Stimulated activated CD4-positive, alpha-beta T cell treated with anti-CD3 and anti-CD28 coated beads, Interleukin-2, amount 100 ng/mL, for 24 hours (primary cell): ENCODE measurements at places on chromosomes 3 and 15.

DNA sequence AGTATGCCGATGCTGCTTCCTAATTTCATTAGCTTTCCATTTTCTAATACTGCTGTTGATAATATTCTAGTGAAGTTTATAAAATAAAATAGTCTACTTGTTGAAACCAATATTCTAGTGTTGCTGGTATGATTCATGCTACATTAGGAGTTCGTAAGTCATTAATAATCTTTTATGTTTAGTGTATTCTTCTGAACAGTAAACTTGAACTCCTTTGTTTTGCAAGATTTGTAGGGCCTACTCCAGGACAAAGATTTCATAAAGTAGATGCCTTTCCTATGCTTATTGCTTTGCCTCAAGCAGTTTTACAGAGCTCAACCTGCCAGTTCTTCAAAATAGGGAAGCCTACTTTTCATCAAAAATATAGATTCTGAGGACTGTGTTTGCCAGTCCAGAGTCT is 111.5 kb downstream of the RSRC1 start:
- no peak for DNase-seq

GRCh38 chr3:65742914-65743313 is 295.8 kb downstream of the MAGI1 start:
- DNase-seq, result no peak

GRCh38 chr3:148756311-148756710 is 58.6 kb downstream of the AGTR1 start:
- DNase-seq, result no peak

DNA sequence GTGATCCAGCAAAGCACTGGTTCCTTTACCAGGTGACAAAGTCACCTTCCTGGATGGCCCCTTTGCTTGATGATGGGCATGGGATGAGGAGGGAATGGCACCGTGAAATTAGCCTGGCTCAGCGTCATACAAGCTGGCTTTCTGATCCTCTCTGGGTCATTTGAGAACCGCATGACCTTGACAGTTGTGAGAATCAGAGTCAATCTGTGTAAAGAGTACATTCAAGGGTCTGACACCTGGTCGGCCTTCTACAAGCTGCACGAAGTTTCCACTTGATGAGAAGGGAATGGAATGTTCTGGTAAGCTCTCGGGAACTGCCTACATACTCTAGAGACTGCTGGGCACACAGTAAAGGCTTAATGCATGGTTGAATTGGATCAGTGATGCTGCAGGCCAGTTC is 319.8 kb upstream of the TLE3 start:
- no peak for DNase-seq

GRCh38 chr3:103006526-103007183 is 571.8 kb downstream of the ZPLD1 start:
- no peak for DNase-seq

DNA sequence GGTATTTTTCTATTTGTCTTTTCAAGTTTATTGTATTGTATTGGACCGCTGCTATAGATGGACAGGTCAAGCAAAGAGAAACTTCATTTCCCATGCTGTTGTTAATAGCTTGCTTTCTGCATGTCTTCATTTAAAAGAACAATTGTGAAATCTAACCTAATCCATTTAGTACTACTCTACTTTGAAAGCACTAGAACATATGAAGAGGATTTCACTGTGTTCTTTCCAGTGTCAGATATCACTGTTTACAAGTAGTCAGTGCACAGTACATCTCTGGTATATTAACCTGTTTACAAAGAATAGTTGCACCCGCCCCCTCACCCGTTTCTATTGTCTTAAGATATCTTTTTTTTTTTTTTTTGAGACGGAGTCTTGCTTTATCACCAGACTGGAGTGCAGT is 21.8 kb upstream of the EDEM1 start:
- no peak for DNase-seq

DNA sequence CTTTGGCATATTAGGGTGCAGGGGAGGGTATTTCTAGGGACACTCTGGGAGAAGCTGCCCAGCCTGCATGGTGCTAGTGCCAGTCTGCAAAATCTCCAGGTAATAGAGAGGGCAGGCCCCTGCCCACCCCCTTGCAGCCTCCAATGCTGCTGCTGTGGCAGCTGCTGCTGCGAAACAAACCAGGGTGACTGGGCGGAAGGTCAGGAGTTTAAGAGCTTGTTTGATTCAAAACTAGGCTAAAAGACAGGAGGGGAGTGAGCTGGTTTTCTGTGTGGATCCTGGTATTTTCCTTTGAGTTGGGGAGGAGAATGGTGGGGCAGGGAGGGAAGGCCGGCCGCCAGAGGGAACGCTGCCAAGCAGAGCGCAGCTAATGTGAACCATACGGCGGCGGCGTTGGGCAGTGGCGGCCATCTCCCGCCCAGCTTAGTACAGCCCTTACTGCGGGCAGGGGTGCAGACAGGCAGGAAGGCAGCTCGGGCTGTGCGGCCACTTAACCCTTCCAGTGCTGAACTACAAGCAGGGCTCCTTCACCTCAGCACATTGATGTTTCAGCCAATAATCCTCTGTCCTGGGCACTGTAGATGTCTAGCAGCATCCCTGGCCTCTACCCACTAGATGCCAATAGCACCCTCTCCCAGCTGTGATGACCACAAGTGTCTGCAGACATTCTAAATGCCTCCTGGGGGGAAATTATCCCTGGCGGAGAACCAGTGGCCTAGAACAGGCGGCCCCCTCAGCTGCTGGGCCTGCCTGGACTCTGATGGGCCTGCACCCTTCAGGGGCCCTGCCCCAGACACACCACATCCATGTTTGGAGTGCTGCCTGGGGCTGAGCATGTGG is 125.7 kb downstream of the EEFSEC start:
- no peak for DNase-seq

DNA sequence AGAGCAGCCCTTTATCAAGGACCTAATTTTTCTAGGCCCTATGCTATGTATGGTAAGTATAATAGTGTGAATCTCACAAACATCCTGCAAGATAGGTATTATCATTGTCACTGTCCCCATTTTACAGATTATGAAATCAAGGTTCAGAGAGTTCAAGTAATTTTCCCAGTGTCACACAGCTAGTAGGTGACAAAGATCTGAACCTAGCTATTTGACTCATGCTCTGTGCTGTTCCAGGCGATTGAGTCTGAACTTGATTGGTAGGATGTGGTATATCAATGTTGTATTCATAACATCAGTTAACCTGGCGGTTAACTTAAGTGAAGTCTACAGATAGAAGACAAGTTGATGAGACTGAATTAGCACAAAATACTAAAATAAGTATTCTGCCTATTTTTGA is 229.9 kb downstream of the CHST2 start:
- no peak for DNase-seq

GRCh38 chr3:140315955-140316354 is 361.9 kb upstream of the TRIM42 start:
- no peak for DNase-seq

DNA sequence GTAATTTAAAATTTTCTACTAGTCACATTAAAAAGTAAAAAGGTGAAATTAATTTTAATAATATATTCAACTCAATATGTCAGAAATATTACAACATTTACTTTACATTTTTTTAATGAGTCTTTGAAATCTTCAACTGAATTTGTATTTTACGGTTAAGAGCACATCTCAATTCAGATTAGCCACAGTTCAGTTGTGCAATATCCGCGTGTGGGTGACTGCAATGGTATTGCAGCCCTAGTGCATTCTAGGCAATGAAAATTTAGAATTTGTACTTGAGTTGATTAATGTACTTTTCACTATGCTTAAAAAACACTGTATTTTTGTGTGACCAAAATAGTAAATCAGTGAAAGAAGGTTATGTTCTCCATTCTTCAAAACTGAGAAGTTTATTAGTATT is 57.3 kb downstream of the CEP63 start:
- DNase-seq, result no peak

DNA sequence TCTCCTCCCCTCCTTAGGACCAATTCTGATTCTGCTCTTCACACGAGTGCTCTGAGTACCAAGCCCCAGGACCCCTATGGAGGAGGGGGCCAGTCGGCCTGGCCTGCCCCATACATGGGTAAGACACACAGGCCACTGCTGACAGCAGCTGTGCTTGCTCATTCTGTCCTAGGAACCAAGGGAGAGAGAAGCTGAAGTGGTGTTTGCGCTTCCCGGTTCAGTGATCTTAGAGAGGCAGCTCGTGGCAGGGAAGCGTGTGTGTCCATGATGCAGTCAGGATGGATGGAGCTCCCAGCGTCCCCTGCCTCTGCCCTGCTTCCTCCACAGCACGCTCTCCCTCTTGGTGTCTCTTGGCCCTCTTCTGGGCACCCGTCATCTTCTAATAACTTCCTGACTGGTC is 77.6 kb downstream of the CRTC3 start:
- no peak for DNase-seq

DNA sequence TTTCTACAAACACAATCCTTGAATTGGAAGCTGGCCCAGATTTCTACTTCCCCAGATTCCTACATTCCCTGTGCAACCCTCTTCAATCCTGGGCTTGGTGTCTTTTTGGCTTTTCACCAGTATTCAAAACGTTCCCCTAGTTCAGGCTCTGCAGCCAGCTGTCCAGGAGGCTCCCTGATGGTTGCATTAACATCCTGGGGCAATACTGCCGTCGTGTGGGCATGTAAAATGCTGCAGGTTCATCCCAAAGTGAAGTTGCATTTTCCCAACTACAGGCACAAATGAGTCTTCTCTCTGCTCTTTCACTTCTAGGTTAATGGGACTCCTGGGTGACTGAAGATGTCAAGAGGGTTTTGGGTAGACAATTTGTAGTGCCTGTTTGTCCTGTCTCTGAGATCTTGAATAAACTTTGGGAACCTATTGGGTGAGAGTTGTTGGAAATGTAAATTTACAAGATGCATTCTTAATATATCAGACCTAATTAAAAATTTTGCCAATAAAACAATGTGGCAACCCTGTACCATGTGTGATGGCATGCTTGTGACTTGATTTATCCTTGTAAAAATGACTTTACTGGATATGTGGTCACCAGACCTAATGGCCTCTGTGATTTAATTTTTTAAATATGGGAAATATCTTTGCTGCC is 28.6 kb downstream of the SOX14 start:
- peak; percentile 17 for DNase-seq

DNA sequence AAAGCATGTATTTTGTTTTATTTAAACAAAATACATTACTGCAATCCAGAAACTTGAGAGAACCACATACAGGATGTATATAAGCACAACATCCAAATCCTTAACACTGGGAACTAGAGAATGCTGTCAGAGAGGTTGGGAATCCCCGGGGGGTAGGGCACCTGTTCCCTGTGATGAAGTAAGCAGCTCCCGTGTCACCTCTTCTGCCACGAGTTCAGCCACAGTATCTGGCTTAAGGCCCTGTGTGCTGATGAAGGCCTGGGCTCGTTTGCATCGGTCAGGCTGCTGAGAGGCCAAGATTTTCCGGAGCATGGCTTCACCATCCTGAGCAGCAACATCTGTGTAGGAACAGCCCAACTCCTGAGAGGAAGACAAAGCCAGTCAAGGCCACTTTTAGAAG is 36.4 kb downstream of the EIF3J start:
- DNase-seq, result no peak

DNA sequence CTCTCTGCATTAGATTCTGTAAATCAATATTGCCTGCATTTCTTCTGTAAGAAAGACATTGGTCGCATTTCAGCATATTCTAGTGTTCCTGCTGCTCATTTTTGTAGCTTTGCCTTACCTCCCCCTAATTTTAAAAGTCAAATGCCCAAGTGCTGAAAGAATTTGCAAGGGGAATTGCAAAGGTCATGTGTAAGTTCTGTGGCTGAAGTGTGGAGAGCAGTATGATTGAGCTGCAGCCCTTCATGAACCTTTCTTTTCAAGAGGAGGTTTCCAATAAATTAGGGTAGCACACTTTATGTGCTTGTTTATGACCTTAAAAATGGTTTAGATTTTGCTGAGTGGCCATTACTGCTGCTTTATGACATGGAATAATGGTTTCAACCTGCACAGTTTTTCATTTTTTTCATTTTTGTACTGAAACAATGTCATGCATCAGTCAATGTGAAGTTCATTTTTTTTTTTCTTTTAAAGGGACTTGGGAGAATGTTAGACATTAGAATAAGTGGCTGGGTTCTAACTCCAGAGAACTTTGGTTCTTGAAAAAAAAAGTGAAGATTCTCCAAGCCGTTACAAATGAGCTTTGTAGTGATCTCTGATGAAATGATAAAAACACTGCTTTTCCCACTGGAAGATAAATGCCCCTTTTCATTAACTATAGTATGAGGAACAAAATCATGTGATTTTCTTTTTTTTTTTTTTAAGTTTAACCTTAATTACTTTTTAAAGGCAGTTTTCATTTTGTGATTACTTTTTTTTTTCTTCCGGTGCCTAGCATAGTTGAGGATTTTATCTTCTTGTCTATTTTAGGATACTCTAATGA is 99.6 kb downstream of the MITF start:
- no peak for DNase-seq

- no peak for DNase-seq
Observed at GRCh38 chr3:57753016-57753415, 3.1 kb upstream of the SLMAP start.

- DNase-seq, result no peak
Observed at GRCh38 chr15:75397494-75397893, 29.1 kb upstream of the MAN2C1 start.

DNA sequence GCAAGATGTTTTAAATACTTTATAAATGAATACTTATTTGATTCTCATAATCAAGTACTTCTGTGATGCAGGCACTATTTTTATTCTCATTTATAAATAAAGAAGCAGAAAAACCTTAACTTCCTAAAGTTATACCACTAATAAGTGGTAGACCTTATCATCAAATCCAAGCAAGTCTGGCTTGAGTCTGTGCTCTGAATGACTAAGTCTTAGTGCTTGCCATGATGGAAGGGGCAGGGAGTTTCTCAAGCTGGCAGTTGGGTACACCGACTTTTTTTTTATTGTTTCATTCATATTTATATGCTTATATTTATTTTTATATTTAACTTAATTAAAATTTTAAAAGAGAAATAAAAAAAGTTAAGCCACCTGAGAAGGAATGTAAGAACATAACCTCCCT is 23.6 kb downstream of the SLMAP start:
- no peak for DNase-seq

DNA sequence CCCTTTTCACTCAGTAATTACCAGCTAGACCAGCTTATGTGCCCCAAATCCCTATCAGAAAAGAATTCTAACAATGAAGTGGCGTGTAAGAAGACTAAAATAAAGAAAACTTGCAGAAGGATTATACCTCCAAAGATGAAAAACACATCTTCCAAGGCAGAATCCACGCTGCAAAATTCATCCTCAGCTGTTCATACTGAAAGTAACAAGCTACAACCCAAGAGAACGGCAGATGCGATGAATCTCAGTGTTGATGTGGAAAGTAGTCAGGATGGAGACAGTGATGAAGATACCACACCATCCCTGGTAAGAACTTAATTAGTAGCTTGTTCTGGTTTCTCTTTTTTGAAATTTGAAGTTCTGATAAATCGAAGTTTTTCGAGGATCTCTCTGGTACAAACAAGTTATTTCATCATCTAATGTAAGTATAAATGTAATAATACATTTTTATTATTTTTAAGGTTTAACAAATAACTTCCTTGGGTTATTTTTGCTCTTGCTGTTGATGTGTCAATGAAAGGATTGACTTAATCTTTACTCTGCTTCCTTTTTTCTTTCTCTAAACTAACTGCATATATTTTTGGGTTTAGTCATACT is 1.4 kb downstream of the WDR76 start:
- DNase-seq, result peak; percentile 35
